ENCODE measurements at places on chromosomes 7 and 10.
A peak's percentile ranks its signal among the peaks of the same experiment; 100 is the strongest.

- DNase-seq = no peak
These were observed 68.7 kb upstream of the KLF6 start for GRCh38 chr10:3853547-3854303.

DNA sequence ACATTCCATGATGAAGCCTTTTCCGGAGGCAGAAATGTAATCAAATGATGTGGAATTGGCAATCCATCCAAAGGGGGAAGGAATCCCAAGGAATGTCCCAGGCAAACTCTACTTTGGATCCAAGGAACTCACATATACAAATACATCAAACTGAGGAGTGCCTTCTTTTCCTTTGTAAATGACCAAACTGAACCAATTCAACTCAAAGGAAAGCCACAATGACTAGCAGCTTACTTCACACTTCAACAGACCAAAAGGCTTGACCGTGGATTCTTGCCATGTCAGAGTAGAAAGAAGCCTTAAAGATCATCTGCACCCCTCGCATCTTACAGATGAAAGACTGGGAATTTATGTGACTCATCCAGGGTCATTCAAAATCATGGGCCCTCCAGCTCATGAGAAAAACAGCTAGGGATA, 79.7 kb upstream of the MACROH2A2 start:
- DNase-seq = no peak

GRCh38 chr7:139936760-139937310, 107.8 kb downstream of the TBXAS1 start:
- no peak for DNase-seq

GRCh38 chr7:7157177-7157886, 25.0 kb upstream of the C1GALT1 start:
- DNase-seq = peak; percentile 89

- DNase-seq = no peak
These were observed 60.5 kb upstream of the C10orf90 start for GRCh38 chr10:126730856-126731609.

DNA sequence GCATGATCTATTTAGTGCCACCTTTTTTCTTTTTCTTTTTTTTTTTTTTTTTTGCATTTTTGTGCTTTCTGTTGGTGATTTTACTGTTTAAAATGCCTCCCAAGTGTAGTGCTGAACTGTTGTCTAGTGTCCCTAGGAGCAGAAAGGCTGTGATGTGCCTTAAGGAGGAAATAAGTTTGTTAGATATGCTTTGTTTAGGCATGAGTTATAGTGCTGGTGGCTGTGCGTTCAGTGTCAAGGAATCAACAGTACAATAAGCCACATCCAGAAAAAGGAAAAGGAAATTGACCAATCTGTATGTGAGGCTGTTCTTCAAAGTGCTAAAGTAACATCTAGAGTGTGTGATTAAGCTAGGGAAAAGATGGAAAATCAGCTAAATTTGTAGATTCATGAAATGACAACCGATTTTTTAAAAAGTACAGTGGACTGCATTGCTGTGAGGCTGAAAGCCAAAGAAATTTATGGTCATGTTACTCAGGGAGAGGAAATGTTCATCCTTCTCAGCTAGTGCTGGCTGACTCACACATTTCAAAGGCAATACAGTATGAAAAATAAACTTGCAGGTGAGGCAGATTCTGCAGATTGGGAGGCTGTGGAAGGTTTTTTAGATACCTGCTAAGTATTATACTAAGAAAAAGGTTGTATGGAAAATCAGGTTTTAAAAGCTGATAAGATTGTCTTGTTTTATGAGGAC, 122.7 kb upstream of the ADCY1 start:
- no peak for DNase-seq

DNA sequence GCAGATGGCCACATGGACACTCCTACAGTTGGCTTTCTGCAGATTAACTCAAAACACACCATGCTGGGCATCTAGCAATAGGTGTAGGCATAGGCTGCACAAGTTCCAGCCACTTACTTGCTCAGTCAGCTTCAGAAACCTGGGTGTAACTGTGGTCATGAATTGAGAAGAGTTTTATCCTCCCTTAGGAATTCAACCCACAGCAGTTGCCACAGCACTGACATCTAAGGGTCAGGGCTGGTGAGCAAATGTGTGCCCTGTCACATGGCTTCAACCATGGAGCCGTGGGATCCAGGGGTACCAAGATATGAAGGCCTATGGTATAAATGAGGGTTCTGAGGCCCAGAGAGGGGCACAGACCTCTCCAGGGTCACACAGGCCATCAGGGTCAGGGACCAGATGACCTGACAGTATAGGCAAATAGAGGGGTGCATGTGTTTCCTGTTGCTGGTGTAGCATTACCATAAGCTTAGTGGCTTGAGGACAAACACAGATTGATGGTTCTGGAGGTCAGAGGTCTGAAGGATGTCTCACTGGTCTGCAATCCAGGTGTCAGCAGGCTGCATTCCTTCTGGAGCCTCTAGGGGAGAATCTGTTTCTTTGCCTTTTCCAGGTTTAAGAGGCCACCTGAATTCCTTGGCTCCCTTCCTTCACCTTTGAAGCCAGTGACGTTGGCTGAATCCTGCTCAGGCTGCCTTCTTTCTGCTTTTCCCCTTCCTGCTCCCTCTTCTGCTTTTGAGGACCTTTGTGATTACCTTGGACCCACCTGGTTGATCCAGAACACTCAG, 24.1 kb downstream of the MINDY4 start:
- no peak for DNase-seq

DNA sequence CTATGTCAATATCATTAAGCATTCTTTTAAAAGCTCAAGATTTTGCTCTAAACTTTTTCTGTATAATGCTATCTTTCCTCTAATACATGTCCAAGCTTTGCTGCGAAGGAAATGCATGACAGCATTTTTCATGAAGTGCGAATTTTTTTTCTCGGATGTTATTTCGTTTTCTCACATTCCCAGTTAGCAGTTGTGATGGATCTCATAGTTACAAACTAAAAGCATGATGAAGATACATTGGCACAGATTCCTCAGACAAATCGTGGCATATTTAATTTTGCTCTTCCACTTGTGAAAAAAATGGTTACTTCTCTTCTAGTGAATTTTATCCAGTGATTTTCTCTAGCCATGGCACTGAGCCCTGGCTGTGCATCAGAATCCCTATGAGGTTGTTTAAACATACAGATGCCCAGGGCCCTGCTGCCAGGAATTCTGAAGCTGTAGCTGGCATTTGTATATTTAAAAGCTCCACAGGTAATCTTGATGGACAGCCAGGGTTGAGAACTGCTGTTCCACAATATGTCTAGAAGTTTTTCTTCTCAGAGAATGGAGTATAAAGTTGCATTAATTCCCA, 299.8 kb upstream of the NEBL start:
- DNase-seq = no peak

GRCh38 chr10:74587109-74587854, 239.1 kb upstream of the KAT6B start:
- DNase-seq = no peak

DNA sequence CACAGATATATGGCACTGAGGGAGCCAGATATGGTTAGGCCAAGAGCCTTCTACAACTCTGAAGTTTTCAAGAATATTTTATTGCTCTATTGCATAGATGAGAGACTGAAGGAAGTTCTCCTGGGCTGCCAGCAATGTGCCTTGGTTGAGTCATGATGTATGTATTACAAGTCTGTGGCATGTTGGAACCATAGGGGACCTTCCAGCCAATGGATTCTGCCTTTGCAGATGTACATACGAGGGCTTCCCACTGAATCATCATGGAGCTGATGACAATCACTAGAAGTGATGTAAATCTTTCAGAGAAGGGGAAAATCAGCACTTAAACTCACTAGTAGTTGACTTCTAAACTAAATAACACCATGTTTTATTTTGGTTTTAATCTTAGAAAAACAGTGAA, 419.5 kb downstream of the PHTF2 start:
- no peak for DNase-seq

DNA sequence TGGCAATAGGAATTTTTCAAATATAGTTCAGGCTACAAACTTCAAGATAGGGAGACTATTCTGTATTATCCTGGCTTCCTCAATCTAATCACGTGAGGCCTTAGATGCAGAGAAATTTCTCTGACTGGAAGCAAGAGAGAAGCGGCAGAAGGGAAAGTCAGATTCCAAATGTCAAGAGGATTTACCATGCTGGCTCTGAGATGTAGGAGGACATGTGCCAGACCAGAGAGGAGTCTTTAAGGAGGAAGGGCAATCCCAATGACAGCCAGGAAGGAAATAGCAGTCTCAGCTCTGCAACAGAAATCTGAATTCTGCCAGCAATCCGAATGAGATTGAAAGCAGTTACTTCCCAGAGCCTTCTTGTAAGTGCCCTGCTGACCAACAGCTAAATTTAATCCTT, 57.4 kb downstream of the NUTM2E start:
- no peak for DNase-seq

- no peak for DNase-seq
These were observed 179.5 kb upstream of the PLXNA4 start for GRCh38 chr7:132755538-132756483.

DNA sequence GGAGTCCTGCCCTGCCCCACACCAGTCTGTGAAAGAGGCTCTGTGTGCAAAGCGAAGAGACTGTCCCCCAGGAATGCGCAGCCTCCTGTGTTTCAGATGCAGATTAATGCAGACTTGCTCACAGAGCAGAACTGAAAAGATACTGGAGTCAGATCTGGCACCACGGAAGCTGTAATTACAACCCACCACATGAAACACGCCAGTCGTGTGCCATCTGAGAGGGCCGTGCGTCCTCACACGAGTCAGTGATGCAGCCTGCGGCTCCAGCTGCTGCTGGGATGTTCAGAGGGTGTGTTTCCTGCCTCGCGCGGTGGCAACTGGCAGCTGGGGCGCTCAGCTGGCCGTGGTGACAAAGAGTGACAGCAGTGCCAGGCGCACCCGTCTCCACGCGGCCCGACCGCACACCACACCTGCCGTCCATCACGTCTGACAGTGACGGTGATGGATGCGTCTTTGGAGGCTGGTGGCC, 50.0 kb downstream of the NKX6-2 start:
- DNase-seq = no peak

DNA sequence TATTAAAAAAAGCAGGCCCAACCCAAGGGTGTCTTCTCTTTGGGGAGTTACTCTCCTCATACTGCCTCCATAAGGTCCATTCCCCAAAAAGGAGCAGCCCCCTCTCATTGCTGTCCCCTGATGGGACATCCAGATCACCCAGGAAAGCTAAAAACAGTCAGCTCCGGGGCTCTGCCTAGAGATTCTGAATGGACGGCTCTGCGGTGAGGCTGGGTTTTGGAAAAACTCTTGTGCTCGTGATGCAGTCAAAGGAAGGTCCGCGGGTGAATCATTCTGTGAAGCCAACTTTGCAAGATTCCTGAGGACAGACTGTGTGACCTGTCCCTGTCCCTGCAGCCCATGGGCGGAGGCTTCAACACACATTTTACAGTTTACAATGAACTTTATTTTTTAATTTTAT, 351.5 kb downstream of the TYW1 start:
- no peak for DNase-seq

DNA sequence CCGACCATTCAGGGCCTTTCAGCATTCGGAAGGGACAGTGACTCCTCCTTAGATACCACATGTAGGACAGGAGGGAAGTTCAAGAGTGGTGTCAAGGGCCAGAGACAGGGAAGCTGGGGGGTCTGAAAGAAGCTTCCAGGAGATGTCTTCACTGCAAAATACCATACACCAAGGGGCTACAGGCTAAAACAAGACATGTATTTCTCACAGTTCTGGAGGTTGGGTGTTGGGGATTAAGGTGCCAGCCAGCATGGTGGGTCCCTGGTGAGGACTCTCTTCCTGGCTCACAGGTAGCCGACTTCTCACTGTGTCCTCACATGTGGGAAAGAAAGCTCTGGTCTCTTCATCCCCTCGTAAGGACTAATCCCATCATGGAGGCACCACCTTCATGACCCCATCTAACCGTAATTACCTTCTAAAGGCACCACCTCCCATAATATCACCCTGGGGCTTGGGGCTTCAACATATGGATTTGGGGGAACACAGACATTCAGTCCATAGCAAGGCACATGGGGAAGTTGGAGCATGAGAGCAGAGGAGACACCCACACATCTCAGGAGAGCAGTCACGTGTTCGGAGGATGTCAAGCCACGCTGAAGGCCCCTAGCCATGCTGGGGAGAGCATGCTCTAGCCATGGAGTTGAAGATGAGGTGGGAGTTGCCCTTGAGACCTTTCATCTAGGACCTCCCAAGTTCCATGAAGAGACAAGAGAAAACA, 73.9 kb upstream of the GDF10 start:
- DNase-seq = no peak

DNA sequence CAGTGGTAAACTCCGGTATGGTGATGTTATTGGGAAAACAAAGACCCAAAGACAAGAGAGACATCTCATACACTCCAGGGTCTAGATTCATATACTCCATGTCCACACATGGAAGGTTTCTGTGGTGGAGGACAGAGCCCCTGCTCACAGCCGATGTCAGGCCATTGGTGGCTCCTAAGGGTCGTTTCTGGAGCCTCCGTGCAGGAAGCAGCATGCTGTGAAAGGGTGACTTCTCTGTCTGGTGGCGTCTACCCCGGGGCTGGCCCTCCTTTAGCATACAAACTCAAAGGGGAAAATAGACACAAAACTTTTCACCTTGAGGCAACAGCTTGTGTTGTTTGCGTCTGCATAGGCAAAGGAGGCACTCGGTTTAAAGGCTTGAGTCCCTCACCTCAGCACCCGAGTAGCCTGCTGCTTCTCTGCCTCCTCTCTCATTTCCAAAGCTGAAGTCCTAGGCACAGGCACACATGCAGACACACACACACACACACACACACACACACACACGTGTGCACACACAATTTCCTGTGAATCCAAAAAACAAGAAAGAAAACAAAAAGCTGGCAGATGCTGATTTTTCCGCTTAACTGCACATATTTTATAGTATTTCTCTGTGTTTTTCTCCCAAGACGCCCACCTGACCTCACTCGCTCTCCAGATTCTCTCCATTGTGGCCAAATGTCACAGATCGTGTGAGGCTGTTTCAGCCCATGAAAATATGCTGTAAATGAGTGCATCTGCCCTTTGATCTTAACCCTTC, 601.4 kb upstream of the MGMT start:
- no peak for DNase-seq

DNA sequence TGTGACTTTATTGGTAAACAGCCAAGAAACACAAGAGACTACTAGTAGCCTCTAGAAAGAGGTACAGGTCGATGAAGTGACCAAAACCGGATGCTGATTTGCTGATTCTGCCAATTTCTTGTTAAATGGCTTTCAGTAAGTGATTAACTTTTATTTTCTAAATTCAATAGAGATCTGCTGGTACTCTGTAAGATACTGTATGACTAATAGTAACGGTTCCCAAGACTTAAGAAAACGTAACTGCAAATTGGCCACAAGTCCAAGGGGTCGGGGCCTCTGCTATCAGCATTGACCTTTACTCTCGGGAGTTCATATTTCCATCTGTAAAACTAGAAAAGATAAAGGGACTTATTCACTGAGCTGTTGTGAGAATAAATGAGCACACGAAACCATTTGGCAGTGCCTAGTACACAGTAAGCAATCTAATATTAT, 1.4 kb downstream of the FAM3C start:
- no peak for DNase-seq

DNA sequence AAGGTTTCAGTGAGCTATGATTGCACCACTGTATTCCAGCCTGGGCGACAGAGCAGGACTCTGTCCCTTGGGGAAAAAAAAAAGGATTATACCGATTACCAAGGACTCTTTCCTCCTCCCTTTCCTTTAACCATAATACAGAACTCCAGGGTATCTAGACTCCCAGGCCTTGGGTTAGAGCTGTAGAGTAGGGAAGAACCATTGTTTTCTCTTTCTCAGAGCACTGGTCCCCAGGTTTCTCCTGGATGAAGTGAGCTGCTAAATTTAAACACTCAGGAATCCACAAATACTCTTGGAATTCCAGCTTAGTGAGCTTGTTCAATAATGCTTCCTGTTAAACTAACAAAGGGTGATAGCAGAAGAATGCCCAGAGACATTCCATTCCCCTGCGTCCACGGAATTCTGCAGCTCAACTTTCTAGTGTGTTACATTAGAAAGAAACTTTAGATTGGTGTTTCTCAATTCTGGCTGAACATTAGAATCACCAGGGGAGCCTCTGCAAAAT, 14.6 kb upstream of the RPEL1 start:
- DNase-seq = no peak

All from naive thymus-derived CD4-positive, alpha-beta T cell (primary cell).